Dorsolateral prefrontal cortex (tissue), 122 donors: ENCODE measurements at places on chromosomes 5 and 9. TPM values are rescaled to one million over a fixed set of nuclear protein-coding genes. Genes with fewer than 3 reads are reported as not detected.

Gene PCDHGB6
- total RNA-seq, result 7.9 TPM

Gene UBE2QL1
- total RNA-seq, result 62.8 TPM

Gene STK32A
- total RNA-seq, result 11.1 TPM

Gene NR5A1
- total RNA-seq, result not detected

Gene INIP
- total RNA-seq, result 23.7 TPM

Gene SLC6A18
- total RNA-seq, result not detected

Gene MEIKIN
- 4.6 TPM for total RNA-seq

Gene TSTD2
- 25.0 TPM for total RNA-seq
